Endothelial cell of umbilical vein (primary cell): ENCODE measurements at places on chromosomes 3 and 15. TPM values are rescaled to one million over a fixed set of nuclear protein-coding genes. Genes with fewer than 3 reads are reported as not detected.

Gene LSMEM2
- not detected in 2 replicates for total RNA-seq

Gene TGM5
- total RNA-seq = not detected in 2 replicates

Gene FOXL2
- total RNA-seq = 0.12 TPM in 1 of 2 replicates, not detected in the other

Gene C3orf33
- total RNA-seq = 0.74 and 1.7 TPM in 2 replicates

- no peak overlapping the region for H3K4me3 ChIP-seq
- no peaks in the 10 kb centered on the region for H3K36me3 ChIP-seq
- DNase-seq = no peak
- no peaks in the 10 kb centered on the region for H3K27me3 ChIP-seq
- H3K4me1 ChIP-seq = no peaks in the 10 kb centered on the region
Measured at GRCh38 chr3:114481113-114481512, 187.3 kb downstream of the TIGIT start.

GRCh38 chr15:83652626-83653204, 1.2 kb upstream of the ADAMTSL3 start:
- no peak overlapping the region for H3K4me3 ChIP-seq
- H3K4me1 ChIP-seq = no peaks in the 10 kb centered on the region
- peaks cover 19% of the 10 kb centered on the region for H3K27me3 ChIP-seq
- DNase-seq = no peak
- no peak overlapping the region for H3K27ac ChIP-seq
- H3K36me3 ChIP-seq = no peaks in the 10 kb centered on the region
